ENCODE measurements at places on chromosomes 1 and 21.

DNA sequence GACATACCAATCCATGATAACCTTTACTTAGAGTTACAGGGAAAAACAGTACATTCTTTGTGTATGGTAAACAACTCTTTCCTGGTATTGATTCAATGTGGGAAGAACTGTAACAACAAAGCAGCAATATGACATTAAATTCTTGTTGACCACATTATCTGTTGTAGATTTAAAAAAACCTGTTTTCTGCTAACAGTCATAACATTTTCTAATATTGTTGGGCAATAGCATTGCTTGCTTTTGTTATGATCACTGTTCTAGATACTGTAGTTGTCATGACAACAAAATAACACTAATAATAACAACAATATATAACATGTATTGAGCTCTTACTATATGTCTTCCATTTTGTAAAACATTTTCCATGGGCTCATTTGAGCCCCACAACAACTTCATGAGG lies 54.2 kb downstream of the PDE4B start:
- no peak for DNase-seq

GRCh38 chr1:201741763-201742342 lies 87.1 kb upstream of the IPO9 start:
- no peak for DNase-seq

- no peak for DNase-seq
Observed at GRCh38 chr1:32891630-32892029, 5.3 kb downstream of the HPCA start.

DNA sequence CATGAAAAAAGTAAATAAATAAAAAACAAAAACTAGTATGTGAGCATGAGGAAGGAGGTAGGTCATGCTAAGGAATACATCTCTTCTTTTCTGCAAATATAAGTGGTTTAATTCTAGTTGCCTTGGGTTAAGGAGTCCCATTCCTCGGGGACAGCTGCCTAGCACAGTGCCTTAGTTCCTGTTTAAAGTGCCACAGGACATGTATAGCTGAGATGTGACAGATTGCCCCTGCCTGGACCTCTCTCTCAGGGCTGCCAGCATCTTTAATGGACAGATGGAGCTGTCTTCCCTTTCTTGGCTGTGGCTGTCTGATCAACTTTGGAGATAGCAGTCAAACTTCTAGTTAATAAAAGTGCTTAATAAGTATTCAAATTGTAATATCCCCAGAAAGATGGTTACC lies 50.0 kb downstream of the TSEN15 start:
- no peak for DNase-seq

DNA sequence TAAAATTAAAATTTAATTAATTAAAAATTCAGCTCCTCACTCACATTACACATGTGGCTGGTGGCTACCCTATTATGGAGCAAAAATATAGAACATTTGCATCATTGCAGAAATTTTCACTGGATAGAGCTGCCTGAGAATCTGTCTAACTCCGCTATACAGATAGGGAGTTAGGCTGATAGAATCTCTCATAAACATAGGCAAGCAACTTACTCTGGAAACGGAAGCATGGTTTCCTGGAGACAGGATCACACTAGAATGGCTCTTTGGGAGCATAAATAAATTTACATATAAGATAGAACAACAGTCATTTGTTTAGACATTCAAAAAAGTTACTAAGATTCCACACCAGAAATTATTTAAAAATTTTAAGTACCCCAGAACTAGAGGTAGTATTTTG lies 12.2 kb upstream of the LAMC2 start:
- no peak for DNase-seq

- DNase-seq: no peak
Observed at GRCh38 chr1:18262726-18263125, 155.1 kb downstream of the IGSF21 start.

DNA sequence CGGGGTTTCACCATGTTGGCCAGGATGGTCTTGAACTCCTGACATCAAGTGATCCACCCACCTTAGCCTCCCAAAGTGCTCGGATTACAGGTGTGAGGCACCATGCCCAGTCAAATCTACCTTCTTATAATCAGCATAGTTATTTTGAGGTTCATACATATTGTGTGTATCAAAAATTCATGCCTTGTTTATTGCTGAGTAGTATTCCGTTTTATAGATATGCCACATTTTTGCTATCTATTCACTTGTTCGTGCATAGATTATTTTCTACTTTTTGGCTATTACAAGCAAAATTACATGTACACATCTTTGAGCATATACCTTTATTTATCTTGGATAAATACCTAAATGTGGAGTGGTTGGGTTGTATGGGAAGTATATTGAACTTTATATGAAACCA lies 344.9 kb downstream of the CAMTA1 start:
- no peak for DNase-seq

DNA sequence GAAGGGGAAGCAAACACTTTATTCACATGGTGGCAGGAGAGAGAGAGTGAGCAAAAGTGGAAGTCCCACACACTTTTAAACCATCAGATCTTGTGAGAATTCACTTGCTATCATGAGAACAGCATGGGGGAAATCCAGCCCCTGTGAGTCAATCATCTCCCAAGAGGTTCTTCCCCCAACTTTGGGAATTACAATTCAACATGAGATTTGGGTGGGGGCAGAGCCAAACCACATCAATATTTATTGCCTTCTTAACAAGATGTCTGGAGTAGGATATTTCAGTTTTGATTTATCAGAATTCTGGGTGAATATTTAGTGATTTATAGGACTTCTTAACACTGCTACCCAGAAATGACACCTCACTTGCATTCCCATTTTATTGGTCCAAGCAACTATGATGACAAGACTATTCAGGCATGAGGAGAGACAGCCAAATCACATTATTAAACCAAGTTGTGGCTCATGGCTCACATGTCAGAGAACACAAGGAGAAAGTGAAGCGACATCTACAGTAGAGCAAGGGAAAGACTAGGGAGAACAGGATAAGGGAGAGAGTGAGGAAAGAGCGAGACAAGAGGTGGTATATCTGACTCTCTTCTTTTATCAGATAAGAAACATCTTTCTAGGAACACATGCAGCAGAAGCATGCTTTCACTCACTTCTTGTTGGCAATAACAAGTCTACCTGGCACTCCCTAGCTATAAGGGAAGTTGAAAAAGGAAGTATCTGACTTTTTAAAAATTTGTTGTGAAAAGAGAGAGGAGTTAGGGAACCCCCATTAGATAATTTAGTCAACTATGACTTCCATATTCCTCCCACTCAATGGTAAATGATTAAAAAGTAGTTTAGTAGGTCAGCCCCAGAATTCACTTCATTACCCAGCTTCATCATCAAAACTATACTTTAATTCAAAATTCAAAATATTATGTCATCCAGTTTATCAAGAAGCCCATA lies 36.6 kb upstream of the PTPRC start:
- DNase-seq: no peak

Measured in glomerular endothelial cell (primary cell).